ENCODE measurements at places on chromosomes 2 and 18.

- peak; percentile 29 for DNase-seq
These were observed 20.0 kb upstream of the KYNU start for GRCh38 chr2:142857256-142858164.

DNA sequence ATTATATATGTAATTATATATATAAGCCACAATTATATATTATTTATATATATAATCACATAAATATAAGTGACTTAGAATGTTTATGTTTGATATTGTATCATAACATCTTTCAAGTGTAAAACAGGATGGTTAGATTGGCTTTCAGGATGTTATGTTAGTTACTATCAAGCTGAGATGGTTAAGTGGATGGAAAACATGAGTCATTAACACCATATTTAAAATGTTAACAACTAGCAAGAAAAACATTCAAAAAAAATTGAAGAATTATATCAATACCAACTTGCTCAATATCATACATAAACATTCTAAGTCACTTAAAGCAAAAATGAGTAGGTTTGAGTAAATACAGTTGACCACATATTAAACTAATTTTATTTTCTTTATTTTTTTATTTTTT, 21.8 kb upstream of the RAB27B start:
- no peak for DNase-seq

- DNase-seq: no peak
These were observed 6.5 kb downstream of the CLHC1 start for GRCh38 chr2:55225481-55226020.

- DNase-seq: peak; percentile 32
These were observed 448 bp downstream of the IMPA2 start for GRCh38 chr18:11981543-11982366.

DNA sequence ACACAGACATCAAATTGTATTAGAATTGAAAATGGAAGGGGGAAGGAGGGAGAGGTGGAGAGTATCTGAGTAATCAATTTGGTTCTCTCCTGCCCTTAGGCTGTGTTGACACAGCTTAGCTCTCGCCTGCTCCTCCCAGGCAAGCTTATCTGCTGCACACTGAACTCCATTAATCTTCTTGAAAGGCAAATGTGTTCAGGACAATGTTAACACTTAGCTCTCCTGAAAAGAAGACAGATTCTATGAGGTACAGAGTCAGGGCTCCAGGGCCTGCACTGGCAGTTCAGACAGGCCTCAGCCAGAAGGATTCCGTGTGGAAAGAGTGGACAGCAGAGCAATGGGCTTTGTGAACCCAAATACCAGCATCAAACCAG, 430.0 kb upstream of the TNP1 start:
- DNase-seq: no peak

DNA sequence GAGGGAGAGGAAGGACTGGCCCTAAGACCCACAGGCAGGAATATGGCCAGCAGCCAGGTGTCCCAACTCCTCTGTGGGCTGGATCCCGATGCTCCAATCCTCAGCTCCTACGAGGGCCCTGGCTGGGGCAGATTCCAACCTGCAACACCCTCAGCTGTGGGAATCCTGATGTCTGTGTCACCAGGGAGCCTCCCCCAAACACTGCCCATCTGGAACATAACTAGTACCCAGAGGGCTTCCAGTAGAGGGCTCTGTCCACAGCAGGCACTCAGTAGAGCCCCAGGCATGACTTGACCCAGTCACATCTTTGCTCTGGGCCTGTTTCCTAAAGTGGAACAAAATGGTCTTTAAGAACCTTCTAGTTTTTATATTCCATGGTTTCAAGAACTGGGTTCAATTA, 20.6 kb upstream of the LOXHD1 start:
- DNase-seq: peak; percentile 54

- DNase-seq: no peak
These were observed 4.6 kb upstream of the FMNL2 start for GRCh38 chr2:152330235-152330866.

DNA sequence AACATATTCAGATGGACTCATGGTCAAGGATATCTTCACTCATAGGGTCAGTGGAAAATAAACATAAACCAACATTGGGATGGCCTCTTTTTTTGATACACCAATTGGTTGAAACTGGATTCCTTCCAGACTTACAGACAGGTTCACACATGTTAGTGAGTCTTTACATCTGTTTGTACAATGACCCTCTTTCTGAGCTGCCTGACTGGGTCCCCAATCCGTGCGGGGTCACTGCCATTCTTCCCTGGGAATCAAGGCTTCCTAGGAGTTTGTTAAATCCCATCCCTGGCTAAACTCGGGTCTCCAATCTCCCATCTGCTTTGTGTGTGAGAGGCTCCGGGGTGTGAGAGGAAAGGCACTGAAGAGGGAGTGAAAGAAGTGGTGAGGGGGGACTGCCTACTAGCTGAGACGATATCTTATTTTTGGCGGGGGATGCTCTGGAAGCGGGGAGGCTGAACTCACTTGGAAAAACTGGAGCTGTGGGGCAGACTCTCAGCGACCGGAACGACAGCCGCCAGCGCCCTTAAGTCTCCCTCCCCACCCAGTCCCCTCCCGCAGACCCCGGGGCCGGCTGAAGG, 487 bp downstream of the STARD6 start:
- no peak for DNase-seq

- no peak for DNase-seq
These were observed 418.6 kb downstream of the GALR1 start for GRCh38 chr18:77668219-77668618.

- DNase-seq: no peak
These were observed 24.1 kb downstream of the FAM228B start for GRCh38 chr2:24147364-24147763.

GRCh38 chr2:201827621-201828020, 21.3 kb downstream of the CDK15 start:
- peak; percentile 19 for DNase-seq

DNA sequence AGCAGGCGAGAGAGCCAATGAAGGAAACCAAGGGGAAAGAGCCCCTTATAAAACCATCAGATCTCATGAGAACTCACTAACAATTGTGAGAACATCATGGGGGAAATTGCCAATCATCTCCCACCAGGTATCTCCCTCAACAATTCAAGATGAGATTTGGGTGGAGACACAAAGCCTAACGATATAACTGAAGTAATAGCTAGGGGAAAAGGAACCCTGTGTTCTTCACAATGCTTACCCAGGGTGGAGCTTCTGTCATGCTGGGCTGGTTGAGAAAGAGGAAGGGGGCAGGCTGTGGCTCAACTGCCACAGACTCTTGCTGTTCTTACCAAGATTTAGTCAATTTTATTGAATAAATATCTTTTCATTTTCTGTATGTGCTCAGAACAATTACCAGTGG, 392.1 kb upstream of the HS6ST1 start:
- no peak for DNase-seq

- DNase-seq: no peak
These were observed 35.3 kb downstream of the PDIA6 start for GRCh38 chr2:10777111-10777841.

GRCh38 chr2:24075259-24075658, 867 bp downstream of the SF3B6 start:
- DNase-seq: no peak

GRCh38 chr18:46273861-46274260, 169.7 kb downstream of the HAUS1 start:
- DNase-seq: no peak

DNA sequence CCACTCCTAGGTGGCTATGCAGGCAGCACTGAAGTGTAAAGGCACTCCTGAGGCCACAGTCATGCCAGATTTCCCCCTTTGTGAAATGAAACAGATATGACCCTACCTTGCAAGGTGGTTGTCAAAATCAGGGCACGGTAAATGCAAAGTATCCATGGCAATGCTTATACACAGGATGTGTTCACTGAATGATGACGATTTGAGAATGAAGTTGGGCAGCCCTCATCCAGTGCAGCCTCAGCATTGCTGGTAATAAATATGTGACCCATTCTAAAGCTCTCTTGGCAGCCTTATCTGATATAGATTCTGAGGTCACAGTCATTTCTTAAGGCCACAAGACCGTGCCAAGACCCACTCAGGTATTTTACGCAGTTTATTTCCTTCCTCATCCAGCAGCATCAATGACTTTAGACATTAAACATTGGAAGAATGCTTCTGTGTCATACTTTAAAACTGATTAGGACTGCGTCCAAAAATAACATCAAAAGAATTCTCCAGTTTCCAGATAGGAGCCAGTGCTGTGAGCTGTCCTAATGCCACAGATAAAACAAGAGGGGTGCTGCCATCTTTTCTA, 125.5 kb upstream of the SERTAD2 start:
- DNase-seq: peak; percentile 68

DNA sequence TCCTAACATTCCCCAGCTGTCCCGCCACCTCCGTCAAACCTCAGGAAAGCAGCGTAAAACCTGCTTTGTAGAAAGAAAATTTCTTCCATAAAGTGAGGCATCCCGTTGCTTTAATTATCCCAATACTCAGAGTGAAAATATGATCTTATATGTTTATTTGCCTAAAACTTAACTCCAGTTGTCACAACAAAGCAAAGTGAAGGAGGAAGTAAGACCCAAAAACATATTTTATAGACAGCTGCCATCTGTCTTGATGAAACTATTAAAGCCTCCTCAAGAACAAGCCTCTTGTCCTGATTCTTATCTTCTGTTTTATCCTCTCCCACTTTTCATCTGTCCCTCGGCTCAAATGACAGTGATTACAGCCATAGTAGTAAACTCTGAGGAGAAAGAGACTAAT, 28.9 kb upstream of the LPIN2 start:
- no peak for DNase-seq

DNA sequence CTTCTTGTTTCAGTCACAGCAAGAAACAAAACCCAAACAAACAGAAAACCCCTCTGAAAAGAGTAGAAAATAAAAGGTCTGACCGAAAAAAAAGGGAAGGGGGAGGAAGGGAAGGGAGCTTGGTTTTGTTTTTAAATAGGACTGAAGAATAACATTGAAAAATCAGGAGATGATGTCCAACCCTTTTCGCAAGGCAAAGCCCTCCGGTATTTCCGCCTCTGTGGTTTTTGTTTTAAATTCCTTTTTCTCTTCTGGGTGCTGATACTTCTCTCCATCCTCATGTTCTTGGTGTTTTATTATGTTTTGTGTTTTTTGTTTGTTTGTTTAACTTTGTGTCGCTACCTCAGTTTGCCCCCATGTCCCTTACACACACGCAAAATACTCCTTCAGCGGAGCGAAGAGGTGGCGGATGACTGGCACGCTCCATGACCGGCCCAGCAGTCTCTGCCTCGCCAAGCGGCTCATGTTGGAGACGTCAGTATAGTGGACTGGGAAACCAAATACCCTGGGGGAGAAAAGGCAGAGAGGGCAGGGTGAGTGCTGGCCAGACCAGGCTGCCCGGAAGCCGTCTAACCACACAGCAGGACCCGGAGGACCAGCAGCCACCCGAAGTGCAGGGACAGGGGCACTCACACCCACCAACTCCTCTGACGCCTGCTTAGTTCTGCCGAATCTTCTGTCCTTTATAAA, 65.7 kb upstream of the POMC start:
- DNase-seq: no peak

DNA sequence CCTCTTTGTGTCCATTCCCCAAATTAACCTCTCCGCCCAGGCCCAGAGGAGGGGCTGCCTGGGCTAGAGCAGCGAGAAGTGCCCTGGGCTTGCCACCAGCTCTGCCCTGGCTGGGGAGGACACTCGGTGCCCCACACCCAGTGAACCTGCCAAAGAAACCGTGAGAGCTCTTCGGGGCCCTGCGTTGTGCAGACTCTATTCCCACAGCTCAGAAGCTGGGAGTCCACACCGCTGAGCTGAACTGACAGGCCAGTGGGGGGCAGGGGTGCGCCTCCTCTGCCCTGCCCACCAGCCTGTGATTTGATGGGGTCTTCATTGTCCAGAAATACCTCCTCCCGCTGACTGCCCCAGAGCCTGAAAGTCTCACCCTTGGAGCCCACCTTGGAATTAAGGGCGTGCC, 13.5 kb downstream of the KHK start:
- no peak for DNase-seq

DNA sequence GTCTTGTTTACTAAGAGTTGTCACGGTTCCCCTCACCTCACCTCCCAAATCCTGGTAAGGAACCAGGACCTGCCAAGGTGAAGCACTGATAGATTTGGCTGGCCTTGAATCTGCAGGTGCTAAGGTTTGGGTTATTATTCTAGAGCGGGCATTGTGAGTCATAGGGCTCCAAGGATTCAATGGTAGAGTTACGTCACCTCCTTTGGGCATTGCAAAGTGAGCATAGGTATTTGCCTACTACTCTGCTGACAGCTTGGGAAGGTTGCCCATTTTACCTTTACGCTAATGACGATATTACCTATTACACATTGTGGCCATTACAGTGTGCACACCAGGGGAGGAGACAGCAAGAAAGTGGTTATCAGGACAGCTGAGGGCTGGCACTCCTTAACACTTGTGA, 59.3 kb downstream of the SETBP1 start:
- DNase-seq: no peak

GRCh38 chr2:152477347-152478092, 142.5 kb downstream of the FMNL2 start:
- DNase-seq: no peak

DNA sequence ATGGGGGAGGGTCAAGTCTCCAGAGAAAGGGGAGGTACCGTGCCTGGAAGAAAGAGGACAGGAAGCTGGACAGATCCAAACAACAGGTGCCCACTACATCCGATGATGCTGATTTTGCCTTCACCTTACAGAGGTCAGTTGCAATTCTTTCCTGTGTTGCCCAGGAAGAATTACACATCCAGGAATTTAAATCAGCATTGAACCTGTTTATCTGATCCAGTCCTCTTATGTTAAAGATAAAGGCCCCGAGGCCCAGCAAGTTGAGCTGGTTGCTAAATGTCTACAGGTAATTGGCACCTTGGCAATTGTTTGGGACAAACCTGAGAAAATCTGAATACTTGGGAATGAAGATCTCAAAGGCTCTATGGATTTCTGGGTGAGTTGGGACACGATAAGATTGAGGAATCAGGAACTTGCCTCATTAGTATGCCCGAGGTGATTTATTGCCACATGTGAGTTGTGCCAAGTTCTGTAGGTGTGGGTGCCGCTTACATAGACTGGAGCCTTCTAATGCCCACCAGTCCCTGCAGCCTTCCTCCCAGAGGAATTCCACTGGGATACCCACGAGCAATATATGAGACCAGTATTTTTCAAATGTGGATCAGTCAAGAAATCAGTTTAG, 6.9 kb upstream of the CNNM4 start:
- no peak for DNase-seq

- no peak for DNase-seq
These were observed 115.1 kb upstream of the PELI1 start for GRCh38 chr2:64259312-64259711.

DNA sequence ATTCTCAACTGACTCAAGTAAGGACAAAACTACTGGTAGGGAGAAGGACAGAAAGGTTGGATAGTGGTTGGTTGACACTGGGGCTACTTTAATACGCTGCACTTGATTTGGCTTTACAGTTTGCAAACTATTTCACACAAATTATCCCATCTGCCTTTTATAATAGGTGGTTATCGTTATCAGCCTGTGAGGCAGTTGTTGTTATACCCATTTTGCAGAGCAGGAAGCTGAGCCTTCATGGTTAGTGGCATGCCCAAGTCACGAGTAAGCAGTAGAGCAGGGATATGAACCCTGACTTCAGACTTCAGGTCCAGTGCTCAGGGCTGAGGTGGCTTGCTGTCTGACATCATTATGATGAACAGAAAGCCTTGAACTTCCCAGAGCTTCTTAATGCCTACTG, 5.3 kb downstream of the CTIF start:
- no peak for DNase-seq

- no peak for DNase-seq
These were observed 47.9 kb upstream of the FAM171B start for GRCh38 chr2:186645999-186646398.

All from AG08395 (cell line).